Upper lobe of right lung (tissue), 1 donor: ENCODE measurements at places on chromosomes 16 and 17. TPM values are rescaled to one million over a fixed set of nuclear protein-coding genes. Genes with fewer than 3 reads are reported as not detected.

DNA sequence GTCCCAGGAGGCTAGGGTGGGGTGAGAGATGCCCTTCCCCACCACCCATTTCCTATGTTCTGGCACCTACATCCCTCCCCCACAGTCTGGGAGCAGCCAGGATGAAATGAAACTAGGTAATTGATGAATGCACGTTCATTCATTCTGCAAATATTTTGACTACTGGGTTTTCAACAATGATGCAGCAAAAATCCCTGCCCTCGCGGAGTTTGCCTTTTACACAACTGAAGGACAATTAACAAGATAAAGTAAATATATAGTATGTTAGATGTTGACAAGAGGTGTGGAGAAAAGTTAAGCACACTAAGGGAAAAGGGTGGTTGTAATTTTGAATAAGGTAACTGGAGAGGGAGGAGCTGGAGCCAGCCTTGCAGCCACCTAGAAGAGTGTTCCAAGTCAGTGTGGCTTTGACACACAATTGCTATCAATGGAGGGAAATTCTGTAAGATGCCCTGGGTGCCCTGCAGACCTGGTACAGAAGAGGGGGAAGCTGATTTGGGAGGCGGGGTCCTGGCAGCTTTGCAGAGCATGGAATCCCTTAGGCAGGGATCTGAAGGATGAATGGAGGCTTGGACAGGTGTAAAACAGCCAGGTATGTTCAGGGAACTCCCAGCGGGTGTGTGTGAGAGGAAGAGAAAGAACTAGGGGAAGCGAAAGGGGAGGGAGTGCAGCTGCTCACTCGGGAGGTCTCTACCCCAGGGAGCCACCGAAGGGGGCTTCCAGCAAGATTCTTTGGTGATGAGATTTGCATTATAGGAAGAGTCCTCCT is 2.5 kb downstream of the TMEM92 start:
- no peak overlapping the region for H3K27ac ChIP-seq

The AGRP gene
- 4.9 TPM for total RNA-seq

- no peaks in the 10 kb centered on the region for H3K27me3 ChIP-seq
- no peak overlapping the region for H3K4me3 ChIP-seq
- no peak for DNase-seq
These were observed 47.7 kb downstream of the GNA13 start for GRCh38 chr17:65008882-65009281.

The GNGT2 gene
- 8.5 TPM for total RNA-seq

The TMEM220 gene
- total RNA-seq, result 10.5 TPM

GRCh38 chr17:52181782-52182181 is 23.3 kb upstream of the CA10 start:
- no peak overlapping the region for H3K4me3 ChIP-seq
- H3K36me3 ChIP-seq, result no peaks in the 10 kb centered on the region
- H3K27ac ChIP-seq, result no peak overlapping the region
- no peaks in the 10 kb centered on the region for H3K4me1 ChIP-seq
- DNase-seq, result no peak

DNA sequence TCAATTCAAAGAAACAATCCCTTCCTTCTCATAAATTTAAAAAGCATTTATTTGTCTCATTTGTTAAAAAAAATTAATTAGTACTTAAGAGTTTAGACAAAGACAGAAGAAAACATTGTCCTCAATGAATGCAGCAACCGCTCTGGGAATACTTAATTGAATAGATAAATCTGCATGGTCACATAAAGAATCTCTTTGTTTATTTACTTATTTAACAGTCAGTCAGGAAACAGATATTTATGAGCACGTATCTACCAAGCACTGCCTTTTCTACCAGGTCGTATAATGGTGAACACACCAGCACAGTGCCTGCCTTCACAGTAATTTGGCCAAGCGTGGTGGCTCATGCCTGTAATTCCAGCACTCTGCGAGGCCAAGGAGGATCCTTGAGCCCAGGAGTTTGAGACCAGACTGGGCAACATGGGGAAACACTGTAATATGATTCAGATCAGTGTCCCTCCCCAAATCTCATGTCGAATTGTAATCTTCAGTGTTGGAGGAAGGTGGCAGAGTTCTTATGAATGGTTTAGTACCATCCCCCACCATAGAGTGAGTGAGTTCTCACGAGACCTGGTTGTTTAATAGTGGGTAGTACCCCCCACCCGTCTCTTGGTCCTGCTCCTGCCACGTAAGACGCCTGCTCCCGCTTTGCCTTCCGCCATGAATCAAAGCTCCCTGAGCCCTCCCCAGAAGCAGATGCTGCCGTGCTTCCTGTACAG is 8.1 kb downstream of the WIPI1 start:
- H3K27ac ChIP-seq, result no peak overlapping the region
- H3K36me3 ChIP-seq, result peaks cover 86% of the 10 kb centered on the region
- no peak overlapping the region for H3K4me3 ChIP-seq
- no peaks in the 10 kb centered on the region for H3K27me3 ChIP-seq
- peaks cover 15% of the 10 kb centered on the region for H3K4me1 ChIP-seq

DNA sequence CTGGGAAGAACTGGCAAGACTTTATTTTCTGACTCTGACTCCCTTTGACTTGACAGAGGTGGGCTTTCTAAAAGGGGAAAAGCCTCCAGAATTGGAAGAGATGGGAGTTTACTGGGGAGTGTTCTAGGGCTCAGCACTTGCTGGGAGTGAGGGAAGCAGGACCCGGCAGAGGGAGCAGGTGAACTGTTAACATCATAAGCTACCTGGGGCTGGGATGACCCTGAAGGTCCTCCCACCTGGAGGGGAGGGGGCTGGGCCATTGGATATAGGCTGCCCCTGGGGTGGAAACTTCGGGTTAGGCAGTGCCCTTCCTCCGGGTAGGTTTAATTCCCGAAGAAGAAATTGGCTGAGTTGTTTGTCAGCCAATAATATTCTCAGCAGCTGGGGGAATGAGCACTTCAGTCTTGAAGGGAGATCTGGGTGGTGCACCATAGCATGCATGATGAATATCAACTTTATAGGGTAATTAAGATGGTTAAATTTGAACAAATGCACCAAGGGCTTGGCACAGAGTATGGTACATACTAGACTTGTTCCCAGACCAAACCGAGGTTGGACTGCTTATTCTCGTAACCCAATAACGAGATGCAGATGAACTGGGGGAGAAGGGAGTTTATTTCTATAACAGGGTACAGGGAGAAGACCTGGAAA is 337.0 kb downstream of the HAPSTR1 start:
- no peak overlapping the region for H3K4me3 ChIP-seq
- no peaks in the 10 kb centered on the region for H3K4me1 ChIP-seq
- no peak for DNase-seq
- no peaks in the 10 kb centered on the region for H3K36me3 ChIP-seq

DNA sequence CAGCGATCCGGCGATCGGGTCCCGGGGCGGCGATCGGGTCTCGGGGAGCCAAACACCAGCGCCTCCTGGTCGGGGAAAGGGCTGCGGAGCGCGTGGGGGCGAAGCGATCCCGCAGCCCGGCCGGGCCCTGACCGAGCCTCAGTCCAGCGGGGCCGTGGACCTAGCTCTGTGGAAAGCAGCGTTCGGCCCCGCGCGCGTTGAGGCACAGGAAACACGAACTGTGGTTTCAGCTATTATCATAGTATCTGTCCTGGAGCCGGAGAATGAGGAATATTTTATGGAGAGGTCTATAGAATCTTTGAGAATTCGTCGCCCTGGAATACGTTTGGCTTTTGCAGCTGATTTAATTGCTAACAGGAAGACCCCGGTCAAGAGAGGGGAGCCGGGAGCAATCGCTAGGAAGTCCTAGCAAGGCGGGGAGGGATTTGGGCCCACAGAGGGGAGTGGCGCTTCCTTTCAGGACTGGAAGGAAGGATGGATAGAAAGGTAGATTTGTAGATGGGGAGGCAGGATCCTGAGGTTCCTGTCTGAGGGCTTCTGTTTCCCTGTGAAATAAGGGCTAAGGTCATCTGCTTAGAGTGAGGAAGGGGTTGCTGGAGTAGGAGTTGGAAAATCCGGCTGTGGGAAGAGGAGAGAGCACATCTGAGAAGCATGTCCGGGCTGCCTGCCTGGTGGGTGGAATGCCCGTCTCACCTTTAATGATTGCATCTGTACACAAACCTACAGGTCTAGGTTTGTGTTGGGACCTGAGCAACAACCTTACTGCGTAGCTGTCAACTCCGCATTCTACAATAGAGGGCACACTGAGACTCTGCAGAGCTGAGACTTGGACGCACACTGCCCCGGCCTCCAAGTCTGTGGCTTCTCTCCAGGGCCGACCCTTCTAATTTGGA is 770 bp downstream of the CCNF start:
- no peaks in the 10 kb centered on the region for H3K27me3 ChIP-seq
- H3K4me1 ChIP-seq, result peaks cover 13% of the 10 kb centered on the region
- H3K4me3 ChIP-seq, result peak overlapping the region; percentile 79
- no peak for DNase-seq

- H3K4me1 ChIP-seq, result no peaks in the 10 kb centered on the region
- H3K4me3 ChIP-seq, result no peak overlapping the region
- no peak overlapping the region for H3K27ac ChIP-seq
These were observed 325.3 kb upstream of the EEF2KMT start for GRCh38 chr16:5422643-5423496.

GRCh38 chr17:38879878-38880665 is 10.2 kb downstream of the LASP1 start:
- H3K27me3 ChIP-seq, result no peaks in the 10 kb centered on the region
- peaks cover 38% of the 10 kb centered on the region for H3K36me3 ChIP-seq
- DNase-seq, result no peak
- peaks cover 86% of the 10 kb centered on the region for H3K4me1 ChIP-seq

The WDR81 gene
- total RNA-seq, result 43.9 TPM

DNA sequence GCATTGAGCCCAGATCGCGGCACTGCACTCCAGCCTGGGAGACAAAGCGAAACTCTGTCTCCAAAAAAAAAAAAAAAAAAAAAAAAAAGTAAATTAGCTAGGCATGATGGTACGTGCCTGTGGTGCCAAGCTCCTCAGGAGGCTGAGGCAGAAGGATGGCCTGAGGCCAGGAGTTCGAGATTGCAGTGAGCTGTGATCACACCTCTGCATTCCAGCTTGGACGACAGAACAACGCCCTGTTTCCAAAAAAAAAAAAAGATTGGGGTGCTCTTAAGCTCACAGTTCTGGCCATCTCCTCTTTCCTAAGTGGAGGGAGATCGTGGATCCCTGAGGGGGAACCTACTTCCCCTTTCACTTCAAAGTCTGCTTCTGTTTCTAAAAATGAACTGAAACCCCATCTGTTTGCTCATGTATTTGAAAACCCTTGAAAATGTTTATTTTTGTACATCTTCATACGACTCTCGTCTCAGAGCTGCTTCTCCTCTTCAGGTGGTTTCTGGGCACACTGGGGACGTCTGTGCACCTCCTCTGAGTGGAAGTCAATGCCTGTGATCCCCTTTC is 138.8 kb downstream of the PRKCA start:
- H3K27me3 ChIP-seq, result no peaks in the 10 kb centered on the region
- H3K36me3 ChIP-seq, result no peaks in the 10 kb centered on the region
- peak overlapping the region; percentile 21 for H3K4me3 ChIP-seq
- DNase-seq, result no peak
- no peak overlapping the region for H3K27ac ChIP-seq

DNA sequence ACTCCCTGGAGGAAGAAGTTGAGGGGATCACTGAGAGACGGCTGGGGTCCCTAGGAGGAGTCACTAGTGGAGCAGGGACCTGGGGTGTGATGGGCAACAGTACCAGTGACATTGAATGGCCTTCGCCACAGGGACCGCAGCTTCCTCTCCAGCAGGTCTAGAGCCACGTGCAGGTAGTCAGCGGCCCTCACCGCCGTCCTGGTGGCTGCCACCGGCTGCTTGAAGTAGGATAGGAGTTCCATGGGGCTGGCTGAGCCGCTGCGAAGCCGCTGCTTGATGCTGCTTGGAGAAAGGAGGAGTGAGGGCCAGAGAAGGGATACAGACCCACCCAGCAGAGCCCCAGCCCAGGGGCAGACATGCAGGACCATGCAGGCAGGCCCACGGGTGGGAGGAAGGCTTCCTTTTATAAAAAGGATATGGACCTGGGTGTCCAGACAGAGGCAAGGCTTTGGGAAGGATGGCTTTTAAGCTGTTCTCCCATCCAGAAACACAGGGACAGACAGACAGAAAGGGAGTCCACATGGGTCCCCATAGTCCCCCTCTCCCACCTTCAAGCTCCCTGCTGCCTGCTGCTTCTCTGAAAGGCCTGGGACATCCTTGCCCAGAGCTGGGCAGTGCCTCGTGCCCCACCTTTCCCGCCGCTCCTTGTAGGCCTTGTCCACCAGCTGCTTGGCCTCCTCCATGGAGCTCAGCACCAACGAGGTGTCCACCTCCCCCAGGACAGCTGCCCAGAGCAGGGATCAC is 827 bp downstream of the MPO start:
- DNase-seq, result peak; percentile 62
- H3K36me3 ChIP-seq, result no peaks in the 10 kb centered on the region
- no peak overlapping the region for H3K4me3 ChIP-seq
- no peaks in the 10 kb centered on the region for H3K27me3 ChIP-seq
- H3K27ac ChIP-seq, result no peak overlapping the region
- no peaks in the 10 kb centered on the region for H3K4me1 ChIP-seq

DNA sequence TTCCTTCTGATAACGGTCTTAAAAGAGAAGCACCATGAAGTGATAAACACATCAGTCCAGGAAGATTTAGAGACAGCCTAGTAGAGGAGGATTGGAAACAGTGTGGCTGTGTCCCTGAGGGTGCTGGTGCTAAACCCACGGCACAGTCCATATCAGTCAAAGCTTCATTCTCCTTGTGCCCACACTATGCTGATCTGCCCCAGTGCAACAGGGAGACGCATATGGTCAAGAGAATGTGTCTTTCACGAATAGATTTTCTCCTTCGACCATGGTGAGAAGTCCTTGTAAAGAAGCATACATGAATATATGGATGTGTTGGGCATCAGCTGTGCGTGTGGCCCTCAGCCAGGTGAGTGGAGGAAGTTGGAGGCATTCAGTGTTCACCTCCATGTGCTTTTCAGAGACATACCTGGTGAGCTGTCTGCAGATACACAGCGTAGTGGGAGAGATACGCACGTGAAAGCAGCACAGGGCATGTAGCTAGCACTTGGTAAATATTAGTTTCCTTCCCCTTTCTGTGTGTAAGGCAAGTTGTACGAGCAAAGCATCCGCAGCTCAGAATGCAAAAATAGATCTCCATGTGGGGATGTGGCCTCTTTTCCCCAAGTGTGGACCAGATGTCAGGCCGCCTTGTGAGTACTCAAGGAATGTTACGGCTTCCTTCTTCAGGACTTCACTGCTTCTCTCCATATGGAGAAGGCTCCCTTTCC is 29.4 kb downstream of the HLF start:
- H3K4me3 ChIP-seq, result no peak overlapping the region
- DNase-seq, result no peak
- no peaks in the 10 kb centered on the region for H3K27me3 ChIP-seq
- H3K4me1 ChIP-seq, result peaks cover 4% of the 10 kb centered on the region

The FGF11 gene
- total RNA-seq, result 1.1 TPM

The SEPTIN1 gene
- total RNA-seq, result 8.6 TPM

DNA sequence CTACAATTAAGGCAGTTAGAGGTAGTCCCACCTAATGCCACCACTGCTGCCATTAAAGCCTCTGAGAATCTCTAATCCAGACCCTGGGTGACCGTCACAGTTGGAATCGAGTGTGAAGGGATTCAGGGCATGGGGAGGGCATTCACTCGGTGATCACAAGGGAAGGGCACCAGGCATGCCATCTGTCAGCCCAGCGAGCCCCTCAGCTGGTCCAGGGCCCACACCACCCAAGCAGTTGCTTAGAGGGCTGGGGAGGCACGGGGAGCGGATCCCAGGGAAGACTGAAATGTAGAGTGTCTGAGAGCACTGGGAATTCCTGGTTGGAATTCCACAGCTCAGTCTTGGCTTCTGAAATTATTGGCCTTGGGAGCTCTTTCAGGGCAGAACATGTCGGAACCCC is 294.6 kb downstream of the CPPED1 start:
- no peaks in the 10 kb centered on the region for H3K36me3 ChIP-seq
- no peaks in the 10 kb centered on the region for H3K4me1 ChIP-seq
- peak; percentile 40 for DNase-seq
- H3K27me3 ChIP-seq, result no peaks in the 10 kb centered on the region
- H3K4me3 ChIP-seq, result no peak overlapping the region

The TVP23B gene
- 42.1 TPM for total RNA-seq
